ENCODE measurements at places on chromosomes 1 and 21.

- DNase-seq, result no peak
Observed at GRCh38 chr1:112257043-112257835, 138.8 kb upstream of the CTTNBP2NL start.

DNA sequence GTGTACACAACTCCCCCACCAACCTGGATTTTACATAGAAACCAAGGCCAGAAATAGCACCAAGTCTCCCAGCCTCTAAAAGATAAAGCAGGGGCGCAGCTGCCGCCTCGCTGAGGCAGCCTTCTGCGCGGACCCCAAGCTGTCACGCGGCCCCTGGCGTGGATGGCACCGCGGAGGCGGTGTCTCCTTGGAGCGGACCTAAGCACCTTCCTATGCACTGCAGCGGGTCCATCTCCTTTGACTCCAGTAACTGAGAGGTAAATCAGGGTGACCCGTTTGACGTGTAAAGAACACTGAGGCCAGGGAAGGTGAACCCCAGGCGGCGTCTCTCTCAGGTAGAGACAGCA, 17.0 kb downstream of the ZNF697 start:
- no peak for DNase-seq

DNA sequence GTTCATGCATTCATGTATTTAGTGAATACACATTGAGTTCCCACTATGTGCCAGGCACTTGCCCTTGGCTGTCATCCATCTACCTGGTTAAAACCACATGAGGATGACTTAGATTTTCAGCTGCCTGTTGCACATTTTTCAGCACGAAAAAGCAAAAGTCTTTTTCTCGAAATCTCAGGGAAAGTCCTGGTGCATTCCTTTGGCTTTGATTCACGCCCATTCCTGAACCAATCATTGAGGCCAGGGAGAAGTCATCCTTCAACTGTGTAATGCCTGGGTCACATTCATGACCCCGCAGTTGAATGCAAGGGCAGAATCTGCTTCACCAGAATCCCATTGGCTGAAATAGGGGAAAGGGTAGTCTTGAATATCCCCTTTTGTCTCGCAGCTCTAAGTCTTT, 84.4 kb downstream of the RNF220 start:
- no peak for DNase-seq

GRCh38 chr1:20661207-20662109, at the start of gene DDOST:
Gene DDOST, minus strand, starts transcription at chr1:20661369. Its CDS starts 19 bp downstream, at chr1:20661350.
- DNase-seq, result peak; percentile 92

- no peak for DNase-seq
Observed at GRCh38 chr21:15627823-15628222, 102.0 kb upstream of the USP25 start.

- DNase-seq, result no peak
Observed at GRCh38 chr1:153262462-153263157, 3.1 kb downstream of the LORICRIN start.

GRCh38 chr1:6181347-6181770, 1.2 kb upstream of the CHD5 start:
- no peak for DNase-seq

- DNase-seq, result peak; percentile 80
Observed at GRCh38 chr1:39183503-39184353, 20.8 kb upstream of the MACF1 start.
